ENCODE measurements at places on chromosomes 13 and 19. TPM values are rescaled to one million over a fixed set of nuclear protein-coding genes. Genes with fewer than 3 reads are reported as not detected.

Gene SHD
- total RNA-seq = not detected

DNA sequence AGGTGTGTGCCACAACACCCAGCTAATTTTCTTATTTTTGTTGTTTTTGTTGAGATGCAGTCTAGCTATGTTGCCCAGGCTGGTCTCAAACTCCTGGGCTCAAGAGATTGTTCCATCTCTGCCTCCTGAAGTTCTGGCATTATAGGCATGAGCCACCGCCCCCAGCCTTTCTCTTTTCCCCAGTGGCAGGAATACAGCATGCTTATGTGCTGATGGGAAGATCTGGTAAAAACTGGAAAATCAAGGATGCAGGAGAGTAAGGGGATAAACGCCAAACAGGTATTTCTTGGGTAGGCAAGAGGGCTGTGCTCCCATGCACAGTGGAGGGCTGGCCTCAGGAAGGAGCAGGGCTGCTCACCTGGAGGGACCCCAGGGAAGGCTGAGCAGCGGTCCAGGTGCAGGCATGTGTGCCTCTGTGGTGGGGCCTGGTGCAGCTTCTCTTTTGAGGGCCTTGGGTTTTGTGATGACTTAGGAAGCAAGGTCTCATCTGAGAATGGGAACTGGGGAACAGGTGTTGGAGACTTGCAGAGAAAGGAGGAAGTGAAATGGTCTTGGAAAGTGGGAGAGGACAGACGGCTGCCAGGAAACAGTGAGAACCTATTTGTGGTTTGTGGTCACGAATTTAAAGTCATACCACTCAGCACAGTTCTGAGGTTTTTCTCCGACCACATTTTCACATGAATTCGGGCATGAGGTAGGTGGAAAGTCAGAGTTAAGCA, 106.5 kb downstream of the TEX26 start:
- H3K27ac ChIP-seq = no peak overlapping the region
- H3K4me1 ChIP-seq = peaks cover 11% of the 10 kb centered on the region
- DNase-seq = no peak
- H3K36me3 ChIP-seq = no peaks in the 10 kb centered on the region
- H3K4me3 ChIP-seq = no peak overlapping the region

DNA sequence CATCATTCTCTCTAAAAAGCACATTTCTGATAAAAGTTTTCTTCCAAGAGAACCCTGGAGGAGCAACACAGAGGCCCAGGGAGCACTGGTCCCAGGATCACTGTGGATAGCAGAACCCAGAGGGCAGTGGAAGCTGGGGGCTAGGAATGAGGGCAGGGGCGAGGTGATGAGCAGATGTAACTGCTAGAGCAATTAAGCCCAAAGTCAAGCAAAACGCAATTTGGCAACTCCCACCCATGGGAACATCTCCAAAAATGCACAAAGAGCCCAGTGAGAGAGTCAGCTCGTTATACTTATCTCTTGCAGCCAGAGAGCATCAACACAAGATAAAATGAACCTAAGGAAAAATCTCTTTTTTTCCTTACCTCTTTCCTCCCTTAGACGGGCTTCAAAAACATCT, 284.2 kb downstream of the TBC1D4 start:
- peaks cover 8% of the 10 kb centered on the region for H3K4me1 ChIP-seq
- H3K4me3 ChIP-seq = no peak overlapping the region
- DNase-seq = no peak
- H3K27ac ChIP-seq = no peak overlapping the region
- H3K27me3 ChIP-seq = peaks cover 7% of the 10 kb centered on the region

DNA sequence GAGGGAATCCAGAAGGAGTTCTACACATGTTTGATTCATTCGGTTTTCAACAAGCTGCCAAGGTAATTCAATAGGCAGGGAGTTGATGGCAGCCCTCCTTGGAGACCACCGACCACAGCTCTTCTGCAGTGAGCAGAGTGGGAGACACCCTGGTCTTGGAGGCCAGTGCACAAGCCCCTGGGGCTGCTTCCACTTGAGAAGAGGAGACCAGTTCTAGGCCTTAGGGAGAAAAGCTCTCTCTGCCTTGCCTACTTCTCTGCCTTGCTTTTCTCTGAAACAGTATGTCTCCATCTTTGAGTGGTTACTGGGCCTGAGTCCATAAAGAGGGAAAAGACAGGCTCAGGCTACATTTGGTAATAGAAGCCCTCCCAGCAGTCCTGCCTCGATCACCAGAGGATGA, 671.9 kb downstream of the UQCRFS1 start:
- no peak overlapping the region for H3K4me3 ChIP-seq
- H3K27ac ChIP-seq = no peak overlapping the region
- H3K27me3 ChIP-seq = no peaks in the 10 kb centered on the region
- DNase-seq = no peak

- H3K27ac ChIP-seq = no peak overlapping the region
- no peaks in the 10 kb centered on the region for H3K36me3 ChIP-seq
- no peaks in the 10 kb centered on the region for H3K4me1 ChIP-seq
- no peak for DNase-seq
- peaks cover 21% of the 10 kb centered on the region for H3K27me3 ChIP-seq
- no peak overlapping the region for H3K4me3 ChIP-seq
These were observed 9.0 kb upstream of the CEBPA start for GRCh38 chr19:33311326-33311682.

GRCh38 chr19:2578901-2579677, 103.2 kb downstream of the GADD45B start:
- peaks cover 11% of the 10 kb centered on the region for H3K4me1 ChIP-seq
- H3K27me3 ChIP-seq = no peaks in the 10 kb centered on the region
- peak overlapping the region; percentile 81 for H3K4me3 ChIP-seq
- H3K36me3 ChIP-seq = peaks cover 5% of the 10 kb centered on the region
- peak overlapping the region; percentile 67 for H3K27ac ChIP-seq

Gene ADGRE1
- not detected for total RNA-seq

GRCh38 chr13:46385946-46386345, 1.1 kb downstream of the RUBCNL start:
- DNase-seq = no peak
- H3K4me1 ChIP-seq = peaks cover 6% of the 10 kb centered on the region
- H3K27ac ChIP-seq = no peak overlapping the region
- H3K27me3 ChIP-seq = peaks cover 25% of the 10 kb centered on the region

DNA sequence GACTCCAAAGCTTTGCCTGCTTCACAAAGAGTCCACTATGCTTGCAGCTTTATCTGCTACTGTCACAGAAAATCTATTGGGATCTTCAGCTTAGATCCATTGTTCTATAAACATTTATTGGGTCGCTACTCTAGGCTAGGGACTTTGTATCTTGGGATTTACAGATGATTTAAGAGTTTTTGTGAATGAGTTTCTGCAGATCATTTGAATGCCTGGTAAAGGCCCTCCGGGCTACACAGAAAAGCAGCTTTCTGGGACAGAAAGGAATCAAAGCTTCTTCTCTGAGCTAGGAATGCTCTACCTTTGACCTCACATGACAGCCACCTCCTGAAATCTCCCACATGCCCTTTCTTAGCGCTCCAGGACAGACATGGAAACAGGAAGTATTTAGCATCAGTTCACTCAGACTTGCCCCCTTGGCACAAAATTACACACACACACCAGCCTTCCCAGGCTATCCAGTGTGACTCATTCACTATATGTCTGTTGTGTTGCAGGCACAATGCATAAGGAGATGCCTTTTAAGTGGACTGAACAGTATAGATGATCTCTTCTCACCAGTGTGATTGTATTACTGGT, 492.4 kb downstream of the DACH1 start:
- no peak for DNase-seq
- no peak overlapping the region for H3K4me3 ChIP-seq
- H3K36me3 ChIP-seq = no peaks in the 10 kb centered on the region
